CD4-positive, alpha-beta T cell treated with Interferon gamma for 1 hour (primary cell): ENCODE measurements at places on chromosomes 7 and 10.

- peak; percentile 17 for DNase-seq
These were observed 7.2 kb upstream of the PSAP start for GRCh38 chr10:71857934-71858890.

DNA sequence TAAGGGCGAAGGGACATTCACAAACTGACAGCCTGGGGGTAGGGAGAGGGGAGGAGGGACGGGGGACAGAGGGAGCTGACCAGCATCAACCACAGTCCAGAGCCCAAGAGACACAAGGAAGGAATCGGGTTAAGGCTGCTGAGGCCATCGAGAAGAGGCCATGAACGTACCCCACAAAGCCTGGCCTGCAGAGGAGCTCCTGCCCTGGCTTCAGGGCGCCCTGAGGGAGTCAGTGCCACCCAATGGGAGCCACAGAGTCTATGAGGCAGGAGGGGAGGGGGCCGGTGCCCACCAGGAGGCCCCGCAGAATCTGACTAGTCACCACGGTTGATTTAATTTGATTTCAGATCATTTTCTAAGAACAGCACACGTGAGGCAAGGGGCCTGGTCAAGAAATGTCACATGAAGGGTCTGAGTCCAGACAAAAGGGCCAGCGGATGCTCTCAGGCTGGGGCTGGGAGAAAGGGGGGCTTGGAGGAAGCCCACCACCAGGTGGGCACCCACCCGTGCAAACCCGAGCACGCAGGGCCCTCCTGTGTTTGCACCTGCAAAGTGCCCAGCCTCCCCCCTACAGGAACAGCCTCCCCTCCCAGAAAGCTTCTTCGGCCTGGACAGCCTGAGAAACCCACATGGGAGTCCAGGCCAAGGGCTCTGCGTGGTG is 40.4 kb downstream of the CAMK2B start:
- DNase-seq = no peak

DNA sequence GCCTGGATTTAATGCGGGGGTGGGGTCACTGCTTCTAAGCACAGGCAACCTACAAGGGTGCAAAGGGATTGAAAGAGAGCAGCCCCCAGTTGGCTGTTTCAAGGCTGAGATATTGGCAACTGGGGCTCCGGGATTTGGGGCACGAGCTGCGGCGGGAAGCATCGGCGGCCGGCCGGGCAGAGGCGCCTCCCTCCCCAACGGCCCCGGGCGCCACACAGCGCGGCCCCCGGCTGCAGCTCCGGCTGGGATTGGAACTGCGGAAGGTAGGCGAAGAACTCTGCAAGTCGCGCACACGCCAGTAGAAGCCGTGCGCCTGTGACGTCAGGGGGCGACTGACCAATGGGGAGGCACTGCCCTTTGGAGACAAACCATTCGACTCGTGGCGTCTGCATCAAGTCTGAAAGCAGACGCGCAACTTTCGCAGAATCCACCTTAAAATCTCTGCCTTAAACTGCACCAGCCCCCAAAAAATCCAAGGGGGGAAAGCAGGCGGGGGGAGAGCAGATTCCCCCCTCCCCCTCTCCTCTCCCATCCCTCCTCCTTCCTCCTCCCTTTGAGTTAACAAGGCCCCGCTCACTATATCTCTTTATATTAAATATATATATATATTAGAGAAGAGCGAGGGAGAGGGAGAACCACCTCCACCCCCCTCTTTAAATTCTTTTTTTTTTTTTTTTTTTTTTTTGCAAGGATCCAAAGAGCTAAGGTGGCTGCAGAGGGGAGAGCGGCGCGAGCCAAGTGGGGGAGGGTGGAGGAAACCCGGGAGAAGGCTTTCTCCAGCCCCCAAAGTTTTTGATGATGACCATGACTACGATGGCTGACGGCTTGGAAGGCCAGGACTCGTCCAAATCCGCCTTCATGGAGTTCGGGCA is at the start of gene DLX6:
Gene DLX6 (plus strand): TSS at position 371 of the 872 bp plus-strand sequence. CDS start 425 bp downstream, at position 796.
- peak; percentile 18 for DNase-seq

- no peak for DNase-seq
These were observed 67.5 kb downstream of the NT5C2 start for GRCh38 chr10:103125323-103126267.

DNA sequence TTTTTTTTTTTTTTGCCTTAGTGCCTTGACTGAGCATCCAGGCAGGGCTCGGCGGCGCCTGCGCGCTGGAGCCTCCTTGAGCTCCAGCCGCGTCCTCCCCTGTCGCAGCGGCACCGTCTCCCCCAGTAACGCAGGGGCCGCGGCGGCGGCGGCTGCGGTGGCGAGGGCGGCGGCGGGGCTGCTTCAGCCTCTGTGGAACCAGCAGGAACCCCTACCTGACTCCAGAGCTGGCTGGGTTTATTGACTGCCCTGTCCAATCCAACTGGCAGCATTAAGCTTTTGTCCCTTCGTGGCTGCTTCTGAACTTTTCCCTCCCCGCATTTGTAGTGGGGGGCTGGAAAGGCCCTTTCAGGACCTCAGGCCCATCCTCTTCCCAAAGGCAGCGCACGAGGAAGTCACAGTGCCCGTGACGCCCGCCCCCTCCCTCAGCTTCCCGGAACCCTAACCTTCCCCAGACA is at the start of gene GPR85:
Gene GPR85 (minus strand): TSS at position 397 of the 458 bp plus-strand sequence. CDS start 2,106 bp downstream, outside the sequence.
- DNase-seq = peak; percentile 6

DNA sequence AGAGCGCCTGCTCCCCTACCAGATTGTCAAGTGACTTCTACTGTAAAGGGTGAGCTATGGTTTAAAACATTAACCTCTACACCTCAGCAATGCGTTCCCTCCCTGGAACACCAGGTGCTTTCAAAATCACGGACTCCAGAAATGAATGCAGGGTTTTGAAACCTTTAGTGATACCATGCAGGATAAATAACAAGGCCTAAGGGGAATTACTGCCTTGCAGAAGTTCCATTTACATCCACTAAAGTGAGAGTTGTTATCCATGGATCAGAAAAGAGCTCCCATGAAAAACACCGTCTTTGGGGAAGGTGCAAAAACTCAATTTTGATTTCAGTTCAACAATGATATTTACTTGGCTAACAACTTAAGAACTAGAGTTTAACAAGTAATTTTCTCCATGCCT is 4.0 kb downstream of the FZD8 start:
- no peak for DNase-seq

DNA sequence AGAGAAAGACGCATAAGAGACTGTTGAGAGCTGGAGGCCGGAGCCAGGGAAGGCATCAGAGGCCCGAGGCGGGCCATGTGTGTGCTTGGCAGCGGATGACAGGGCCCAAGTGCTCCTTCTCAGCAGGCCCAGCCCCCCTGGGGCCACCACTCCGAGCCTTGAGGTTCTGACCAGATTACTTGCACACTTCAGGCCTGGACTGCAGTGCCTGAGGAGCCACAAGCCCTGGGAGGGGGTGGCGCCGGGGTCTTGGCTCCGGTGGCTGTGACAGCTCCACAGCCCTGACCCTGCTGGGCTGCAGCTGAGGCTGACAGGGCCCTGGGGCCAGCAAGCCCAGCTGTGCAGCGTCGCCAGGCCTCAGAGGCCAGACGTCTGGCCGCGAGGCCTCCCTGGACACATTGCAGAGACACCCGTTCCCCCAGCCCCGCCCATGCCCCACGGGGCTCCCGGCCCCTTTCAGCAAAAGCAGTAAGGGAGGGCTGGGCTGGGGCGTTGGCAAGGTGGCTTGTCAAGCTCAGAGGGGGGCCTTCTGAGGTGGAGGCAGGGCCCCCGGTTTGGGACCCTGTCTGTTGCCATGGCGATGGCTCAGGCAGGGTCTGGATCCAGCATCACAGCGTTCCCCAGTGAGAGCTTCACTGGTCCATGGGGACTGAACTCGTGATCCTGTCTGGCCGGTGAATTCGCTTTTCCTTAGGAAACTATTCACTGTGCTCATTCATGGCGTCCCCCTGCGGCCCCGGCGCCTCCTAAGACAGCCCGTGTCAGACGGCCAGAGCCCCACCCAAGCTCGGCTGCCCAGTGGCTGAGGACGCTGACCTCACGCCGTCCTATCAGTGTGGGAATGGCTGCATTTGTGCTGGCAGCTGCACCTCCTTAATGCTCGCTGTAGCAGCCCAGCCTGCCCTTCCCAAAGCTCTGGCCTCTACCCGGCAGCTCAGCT is 5.7 kb downstream of the ELN start:
- no peak for DNase-seq

GRCh38 chr7:33789871-33790630 is 115.3 kb upstream of the BMPER start:
- DNase-seq = no peak

DNA sequence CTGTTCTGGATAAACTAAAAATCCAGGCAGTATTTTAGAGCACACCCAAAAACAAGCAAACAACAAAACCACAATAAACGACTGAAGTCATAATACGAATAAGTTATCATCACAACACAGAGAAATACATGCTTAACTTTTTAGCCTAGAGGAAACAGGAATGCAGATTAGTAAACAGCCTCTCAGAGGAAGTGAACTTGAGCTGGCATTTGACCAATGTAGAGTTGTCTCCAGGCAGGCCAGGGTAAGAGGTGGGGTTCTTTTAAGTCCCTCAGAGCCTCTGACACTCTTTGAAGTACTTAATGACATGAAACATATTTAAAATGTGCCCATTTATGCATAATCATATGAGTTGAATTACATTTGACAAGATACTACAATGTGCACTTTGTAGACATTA is 43.3 kb upstream of the PLXDC2 start:
- no peak for DNase-seq

GRCh38 chr7:139094596-139094995 is 14.9 kb downstream of the ZC3HAV1 start:
- no peak for DNase-seq

- no peak for DNase-seq
These were observed 40.9 kb downstream of the NAMPT start for GRCh38 chr7:106243893-106244292.

- DNase-seq = no peak
These were observed 7.6 kb upstream of the TMEM236 start for GRCh38 chr10:17744341-17744861.

- DNase-seq = no peak
These were observed 752.0 kb downstream of the GRID1 start for GRCh38 chr10:85614566-85614965.

DNA sequence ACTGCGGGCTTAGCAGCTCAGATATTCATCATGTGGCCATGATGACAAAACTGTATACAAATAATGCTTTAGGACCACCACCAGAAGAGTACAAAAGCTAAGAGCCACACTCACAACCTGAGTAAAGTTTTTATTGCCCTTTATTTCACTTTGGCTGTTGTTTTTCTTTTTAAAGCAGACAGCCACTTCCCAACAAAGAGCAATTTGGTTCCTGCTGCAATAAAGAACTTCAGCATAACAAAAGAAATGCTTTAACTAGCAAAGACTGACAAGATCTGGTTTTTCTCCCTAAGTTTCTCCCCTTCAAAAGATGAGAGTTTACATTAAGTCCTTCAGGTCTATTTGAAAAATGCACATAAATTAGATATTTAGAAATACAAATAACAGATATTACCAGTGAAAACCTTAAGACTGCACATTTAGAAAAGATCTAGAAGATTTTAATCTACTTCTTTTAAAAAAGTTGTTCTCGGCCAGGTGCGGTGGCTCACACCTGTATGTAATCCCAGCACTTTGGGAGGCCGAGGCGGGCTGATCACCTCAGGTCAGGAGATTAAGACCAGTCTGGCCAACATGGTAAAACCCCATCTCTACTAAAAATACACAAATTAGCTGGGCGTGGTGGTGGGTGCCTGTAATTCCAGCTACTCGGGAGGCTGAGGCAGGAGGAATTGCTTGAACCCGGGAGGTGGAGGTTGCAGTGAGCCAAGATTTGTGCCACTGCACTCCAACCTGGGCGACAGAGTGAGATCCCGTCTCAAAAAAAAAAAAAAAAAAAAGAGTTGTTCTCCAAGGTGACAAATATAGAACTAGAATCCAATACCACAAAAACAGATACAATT is 59.4 kb downstream of the WAPL start:
- no peak for DNase-seq

DNA sequence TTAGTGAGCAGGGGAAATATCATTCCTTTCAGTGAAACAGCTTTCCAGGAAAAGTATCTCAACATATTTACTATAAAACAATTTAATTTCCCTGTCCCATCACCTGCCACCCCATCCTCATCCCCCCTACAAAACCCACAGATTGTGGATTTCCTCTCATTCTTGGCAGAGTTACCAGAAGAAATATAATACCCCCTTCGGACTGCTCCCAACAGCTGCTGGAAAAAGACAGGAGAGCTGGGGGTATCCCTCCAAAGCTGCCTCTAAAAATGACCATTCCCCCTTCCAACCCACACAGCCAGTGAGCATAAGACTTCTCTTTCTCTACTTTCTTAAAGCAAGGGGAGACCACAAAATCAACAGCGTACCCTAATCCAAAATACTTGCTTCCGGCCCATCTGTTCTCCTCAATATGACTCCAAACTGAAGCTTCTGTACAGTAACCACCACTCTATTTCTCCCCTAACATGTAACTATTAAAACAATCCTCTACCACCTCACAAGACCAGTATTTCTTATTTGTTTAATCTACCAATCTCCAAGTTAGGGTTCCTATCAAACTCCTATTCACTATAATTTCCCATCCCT is 7.8 kb downstream of the FBXW4 start:
- DNase-seq = no peak

DNA sequence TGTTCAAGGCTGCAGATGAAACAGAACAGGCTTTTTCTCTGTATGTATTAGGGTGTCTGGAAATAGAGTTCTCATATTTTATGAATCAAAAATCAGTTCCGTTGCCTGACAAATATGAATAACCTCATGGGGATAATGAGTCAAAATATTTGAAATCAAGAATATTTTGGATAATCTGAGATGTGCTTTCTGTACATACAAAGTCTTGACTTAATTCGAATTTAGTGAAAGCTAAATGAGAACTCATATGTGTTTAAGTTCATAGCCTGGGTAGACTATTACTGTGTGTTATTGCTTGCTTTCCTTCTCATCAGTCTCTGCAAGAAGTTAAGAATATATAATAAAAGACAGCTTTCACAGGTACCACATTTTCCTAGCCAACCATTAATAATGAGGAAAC is 689.0 kb downstream of the REEP3 start:
- no peak for DNase-seq

GRCh38 chr10:124621637-124622036 is 122.5 kb downstream of the FAM53B start:
- no peak for DNase-seq
